B cell (primary cell): ENCODE measurements at places on chromosomes 2 and 18.
A peak's percentile ranks its signal among the peaks of the same experiment; 100 is the strongest.

- DNase-seq: peak; percentile 90
Observed at GRCh38 chr2:70141212-70141901, 49.5 kb downstream of the C2orf42 start.

DNA sequence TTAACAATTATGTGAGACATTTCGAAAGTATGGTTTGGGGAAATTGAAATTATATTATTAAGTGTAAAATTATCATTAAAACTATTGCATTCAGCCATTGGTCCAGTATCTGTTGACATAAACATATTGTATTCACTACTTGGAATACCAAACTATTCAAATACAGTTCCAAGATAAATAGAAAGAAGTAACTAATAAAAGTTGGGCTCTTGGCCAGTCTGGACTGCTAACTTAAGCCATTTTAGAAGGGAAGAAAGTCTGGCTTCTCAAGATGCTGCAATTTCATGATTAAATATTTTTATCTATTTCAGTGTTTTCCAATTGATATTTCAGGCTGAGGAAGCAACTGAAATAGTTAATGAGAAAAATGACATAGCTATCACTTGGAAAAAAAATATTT lies 109.8 kb upstream of the CHRNA1 start:
- no peak for DNase-seq

DNA sequence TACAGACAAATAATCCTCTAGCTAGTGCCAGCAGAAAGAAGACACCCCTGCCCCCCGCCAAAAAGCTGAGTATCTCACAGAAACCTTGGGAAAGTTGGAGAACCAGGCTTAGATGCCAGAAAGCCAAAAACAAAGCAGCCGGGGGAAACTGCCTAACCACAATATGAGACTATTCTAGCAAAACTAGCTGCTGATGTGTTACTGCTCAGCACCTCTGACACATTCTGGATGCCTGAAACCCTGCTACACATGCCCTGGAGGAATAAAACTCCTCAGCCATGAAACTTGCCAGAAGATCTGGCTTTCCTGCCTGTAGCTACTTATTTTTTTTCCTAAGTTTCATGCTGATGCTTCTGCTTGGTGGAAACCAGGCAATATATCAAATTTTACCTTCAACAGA lies 122.7 kb upstream of the GCFC2 start:
- DNase-seq: no peak

DNA sequence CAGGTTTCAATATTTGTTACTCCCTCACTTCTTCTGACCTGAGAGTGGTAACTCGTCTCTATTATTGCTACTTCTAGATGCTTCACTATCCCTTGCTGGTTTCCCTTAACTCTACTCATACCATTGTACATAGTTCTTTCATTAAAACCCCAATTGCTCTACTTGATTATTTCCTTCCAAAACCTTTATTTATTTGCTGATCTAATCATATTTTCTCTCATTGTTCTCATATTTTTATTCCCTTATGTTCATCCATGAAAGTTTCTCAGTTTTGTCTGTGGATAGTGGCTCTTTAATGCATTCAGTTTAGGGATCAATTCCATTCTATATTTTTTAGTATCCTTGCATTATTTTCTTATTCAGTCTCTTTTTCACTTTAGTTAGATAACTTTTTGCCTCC lies 42.1 kb downstream of the RND3 start:
- DNase-seq: no peak

GRCh38 chr2:130808482-130809268 lies 28.0 kb upstream of the ARHGEF4 start:
- DNase-seq: no peak
